ENCODE measurements at places on chromosomes 1 and 21.

DNA sequence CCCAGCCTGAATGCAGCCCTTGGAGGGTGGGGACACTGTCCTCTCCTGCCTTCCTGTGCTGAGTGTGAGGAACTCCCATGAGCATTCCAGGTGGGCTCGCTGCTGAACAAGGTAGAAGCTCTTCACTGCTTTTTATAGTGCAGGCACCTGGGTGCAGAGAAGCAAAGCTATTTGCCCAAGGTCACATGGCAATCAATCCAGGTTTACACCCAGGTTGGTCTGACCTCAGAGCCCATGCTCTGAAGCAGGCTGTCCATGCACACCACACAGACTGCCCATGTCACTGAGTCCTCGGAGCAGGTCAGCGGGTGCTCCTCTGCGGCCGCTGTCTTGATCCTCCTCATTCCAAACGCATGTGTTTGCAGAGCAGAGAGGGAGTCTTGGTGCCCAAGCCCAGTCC lies 323.4 kb upstream of the VAMP3 start:
- no peak for DNase-seq

- no peak for DNase-seq
These were observed 347.2 kb upstream of the ZRANB2 start for GRCh38 chr1:71428029-71428428.

- DNase-seq: no peak
These were observed 876 bp upstream of the CATSPERE start for GRCh38 chr1:244460197-244460596.

DNA sequence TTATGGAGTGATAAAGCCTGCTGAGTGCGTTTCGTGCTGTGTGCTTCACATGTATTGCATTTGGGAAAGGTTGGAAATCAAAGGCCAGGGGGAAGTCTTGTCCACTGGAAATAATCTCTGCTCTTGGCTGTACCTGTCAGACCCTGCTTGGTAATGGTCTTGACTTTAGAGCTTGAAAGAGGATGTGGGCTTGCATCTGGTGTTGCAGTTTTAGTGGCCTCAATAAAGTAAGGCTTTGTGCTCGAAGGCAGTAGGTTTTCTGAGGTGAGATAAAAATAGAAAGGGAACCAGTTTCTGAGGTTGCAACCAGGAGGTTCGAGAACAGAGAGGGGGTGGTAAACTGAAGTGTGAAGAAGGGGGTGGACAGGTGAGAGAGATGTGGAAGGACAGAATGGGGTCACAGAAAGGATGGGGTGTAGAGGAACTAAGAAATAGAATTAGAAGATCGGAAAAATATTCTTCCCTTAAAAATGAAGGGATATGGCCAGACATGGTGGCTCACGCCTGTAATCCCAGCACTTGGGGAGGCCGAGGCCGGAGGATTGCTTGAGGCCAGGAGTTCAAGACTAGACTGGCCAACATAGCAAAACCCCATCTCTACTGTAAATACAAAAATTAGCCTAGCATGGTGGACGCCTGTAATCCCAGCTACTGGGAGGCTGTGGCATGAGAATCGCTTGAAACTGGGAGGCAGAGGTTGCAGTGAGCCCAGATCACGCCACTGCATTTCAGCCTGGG lies 1.5 kb downstream of the S100PBP start:
- DNase-seq: no peak

GRCh38 chr1:110596312-110596711 lies 9.8 kb downstream of the KCNA2 start:
- no peak for DNase-seq

DNA sequence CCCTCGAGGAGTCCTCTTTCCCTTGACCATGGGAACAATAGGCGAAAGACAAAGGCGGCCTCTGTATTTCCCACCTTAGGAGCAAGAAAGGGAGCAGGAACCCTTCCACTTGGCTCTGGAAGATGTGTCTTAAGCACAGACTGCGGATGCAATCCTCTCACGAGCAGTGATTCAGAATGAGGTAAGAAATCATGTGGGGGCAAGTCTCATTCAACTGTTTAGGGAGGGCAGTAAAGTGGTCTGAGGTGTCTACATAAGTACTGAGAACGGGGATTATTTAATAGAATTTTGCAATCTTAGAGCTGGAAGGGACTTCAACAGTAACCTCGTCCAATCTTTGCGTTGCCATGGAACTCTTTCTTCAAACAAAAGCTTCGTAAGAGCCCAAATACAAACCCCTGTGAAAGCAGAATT lies 1.6 kb upstream of the DYRK3 start:
- peak; percentile 49 for DNase-seq

DNA sequence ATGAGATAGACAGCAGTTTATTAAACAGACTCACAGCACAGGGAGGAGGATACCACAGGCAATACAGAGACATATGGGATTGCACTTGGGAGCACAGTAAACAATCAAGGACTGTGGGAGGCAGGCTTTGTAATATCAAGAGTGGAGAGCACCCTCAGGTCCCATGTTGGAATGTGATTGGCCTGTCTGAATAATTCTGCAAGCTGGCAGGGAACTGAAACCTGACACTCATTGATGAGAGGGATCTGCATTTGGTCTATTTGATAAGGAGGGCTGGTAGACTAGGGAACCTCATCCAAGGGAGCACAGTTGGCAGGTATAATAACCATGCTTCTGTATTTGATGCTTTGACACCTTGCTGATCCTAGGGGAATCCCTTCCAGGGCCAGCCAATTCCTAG lies 69.9 kb upstream of the PRMT6 start:
- DNase-seq: no peak

GRCh38 chr21:35399706-35400105 lies 350.6 kb upstream of the RUNX1 start:
- no peak for DNase-seq

- no peak for DNase-seq
These were observed 27.9 kb downstream of the FTCD start for GRCh38 chr21:46127239-46128105.

DNA sequence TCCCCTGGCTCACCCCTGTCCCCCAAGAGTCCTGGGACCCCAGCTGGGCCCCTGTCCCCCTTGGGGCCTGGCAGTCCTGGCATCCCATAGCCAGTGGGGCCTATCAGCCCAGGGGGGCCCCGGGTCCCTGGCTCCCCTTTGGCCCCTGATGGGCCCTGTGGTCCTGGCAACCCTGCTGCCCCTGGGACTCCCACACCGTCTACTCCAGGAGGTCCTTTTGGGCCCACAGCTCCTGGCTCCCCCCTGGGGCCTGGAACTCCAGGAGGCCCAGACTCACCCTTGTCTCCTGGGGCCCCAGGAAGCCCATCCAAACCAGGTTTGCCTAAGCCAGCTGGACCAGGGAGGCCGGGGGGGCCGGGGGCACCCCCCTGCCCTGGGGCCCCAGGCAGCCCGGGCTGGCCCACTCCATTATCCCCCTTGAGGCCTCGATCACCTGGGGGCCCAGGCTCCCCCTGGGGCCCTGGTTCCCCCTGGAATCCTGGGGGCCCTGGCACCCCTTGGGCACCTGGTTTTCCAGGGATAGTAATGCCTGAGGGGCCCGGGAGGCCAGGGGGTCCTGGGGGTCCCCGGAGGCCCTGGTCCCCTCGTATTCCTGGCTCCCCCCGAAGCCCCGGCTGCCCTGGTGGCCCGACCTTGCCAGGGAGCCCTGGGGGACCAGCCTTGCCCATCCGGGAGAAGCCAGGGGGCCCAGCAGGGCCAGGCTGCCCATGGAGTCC lies 10.1 kb downstream of the ADPRS start:
- DNase-seq: no peak
